ENCODE measurements at places on chromosomes 5 and 9. TPM values are rescaled to one million over a fixed set of nuclear protein-coding genes. Genes with fewer than 3 reads are reported as not detected.
A peak's percentile ranks its signal among the peaks of the same experiment; 100 is the strongest.

- DNase-seq, result no peak
These were observed 2.1 kb downstream of the SAXO1 start for GRCh38 chr9:19030899-19031298.

DNA sequence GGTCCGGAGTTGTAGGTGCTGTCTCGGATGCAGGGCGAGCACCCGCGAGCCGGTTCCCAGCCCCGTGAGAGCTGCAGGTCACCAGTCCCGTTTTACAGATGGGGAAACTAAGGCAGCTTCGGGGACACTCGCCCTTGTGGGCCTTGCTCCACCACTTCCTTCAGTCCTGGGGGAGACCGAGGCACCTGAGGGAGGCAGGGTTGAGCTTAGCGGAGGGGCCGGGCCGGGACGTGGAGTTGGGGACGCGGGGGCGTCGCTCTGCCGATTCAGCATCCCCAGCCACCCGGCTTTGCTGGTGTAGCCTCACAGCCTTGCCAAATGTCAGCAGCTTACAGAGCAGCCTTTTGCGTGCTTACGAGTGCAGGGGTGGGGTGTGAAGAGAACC is 530 bp downstream of the BBLN start:
- DNase-seq, result no peak

DNA sequence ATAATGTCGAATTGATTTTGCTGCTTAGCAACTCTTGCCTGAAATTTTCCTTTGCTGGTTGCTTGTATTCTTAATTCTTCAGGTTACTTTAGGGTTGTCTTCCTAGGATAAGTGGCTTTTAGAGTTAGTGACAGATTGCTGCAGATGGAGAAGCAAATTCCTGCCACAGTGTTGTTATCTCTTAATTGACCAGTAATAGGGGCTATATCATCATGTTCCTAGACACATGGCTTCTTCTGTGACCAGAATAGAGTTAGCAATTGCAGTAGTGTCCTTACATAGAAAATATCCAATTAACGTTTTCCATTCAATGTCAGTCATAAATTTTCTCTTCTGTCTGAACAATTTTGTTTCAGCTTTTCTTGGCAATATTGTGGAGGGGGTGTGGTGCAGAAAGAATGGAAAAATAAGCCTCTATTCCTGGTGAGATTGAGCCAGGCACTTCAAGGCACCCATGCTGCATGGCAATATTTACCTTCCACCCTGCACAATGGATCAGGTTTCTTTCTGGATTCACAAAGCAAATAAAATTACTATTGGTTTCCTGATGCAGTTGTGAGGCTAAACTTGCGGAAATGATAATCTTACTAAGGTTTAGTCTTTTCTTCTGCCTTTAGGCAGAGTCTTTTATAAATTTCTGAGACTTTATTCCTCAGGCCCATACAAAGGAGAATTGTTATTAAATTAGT is 1481.5 kb downstream of the EFNA5 start:
- no peak for DNase-seq

GRCh38 chr5:4514067-4514648 is 626.0 kb upstream of the ADAMTS16 start:
- no peak for DNase-seq

DNA sequence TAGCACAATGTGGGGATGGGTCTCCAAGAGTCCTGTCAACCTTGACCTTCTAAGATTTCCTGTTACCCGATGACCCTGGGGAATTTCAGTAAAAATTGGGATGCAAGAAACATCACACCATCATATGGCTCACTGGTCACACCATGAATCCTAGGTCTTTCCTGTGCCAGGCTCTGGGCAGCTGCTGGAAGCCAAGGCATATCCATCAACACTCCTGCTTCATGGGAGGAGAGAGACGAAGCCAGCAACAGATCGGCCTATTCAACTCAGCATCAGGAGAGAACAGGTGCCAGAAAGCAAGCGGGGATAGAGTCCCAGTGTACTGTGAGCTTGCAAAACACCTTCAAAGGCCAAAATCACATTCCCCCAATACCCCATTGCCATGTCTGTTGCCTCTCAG is 6.5 kb upstream of the NEK6 start:
- peak; percentile 11 for DNase-seq

DNA sequence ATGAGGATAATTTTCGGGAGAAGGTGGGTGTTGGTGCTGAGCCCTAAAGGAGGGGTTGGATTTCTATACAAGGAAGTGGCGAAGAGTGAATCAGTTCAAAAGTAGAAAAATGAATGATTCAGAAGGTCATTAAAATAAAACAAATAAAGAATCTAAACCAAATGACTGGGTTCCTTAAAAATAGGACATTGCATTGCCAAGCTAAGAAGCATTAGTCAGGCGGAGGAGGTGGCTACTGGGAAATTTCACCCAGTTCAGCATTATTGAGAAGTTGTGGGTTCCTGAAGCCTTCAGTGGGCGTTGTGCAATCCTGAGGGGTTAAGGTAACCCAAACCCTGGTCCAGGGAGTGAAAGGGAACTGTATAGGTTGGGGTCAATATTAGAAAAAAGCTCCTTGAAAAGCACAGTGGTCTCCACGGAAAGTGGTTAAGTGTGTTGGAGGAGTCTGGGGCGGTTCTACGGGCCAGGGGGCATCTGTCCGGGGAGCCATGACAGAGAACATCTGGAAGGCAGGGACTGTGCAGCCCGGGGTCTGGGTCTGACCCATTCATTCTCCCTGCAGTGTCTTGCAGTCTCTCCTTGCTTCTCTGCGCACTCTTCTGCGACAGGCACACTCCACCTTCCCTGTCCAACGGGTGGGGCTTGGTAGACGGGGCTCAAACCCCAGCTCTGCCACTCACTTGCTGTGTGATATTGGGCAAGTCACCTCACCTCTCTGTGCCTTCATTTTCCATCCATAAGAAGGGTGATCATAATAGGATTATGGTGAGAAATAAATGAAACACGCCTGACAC is 27.6 kb upstream of the DUSP1 start:
- peak; percentile 81 for DNase-seq

GRCh38 chr9:69643098-69643497 is 29.1 kb downstream of the APBA1 start:
- no peak for DNase-seq

DNA sequence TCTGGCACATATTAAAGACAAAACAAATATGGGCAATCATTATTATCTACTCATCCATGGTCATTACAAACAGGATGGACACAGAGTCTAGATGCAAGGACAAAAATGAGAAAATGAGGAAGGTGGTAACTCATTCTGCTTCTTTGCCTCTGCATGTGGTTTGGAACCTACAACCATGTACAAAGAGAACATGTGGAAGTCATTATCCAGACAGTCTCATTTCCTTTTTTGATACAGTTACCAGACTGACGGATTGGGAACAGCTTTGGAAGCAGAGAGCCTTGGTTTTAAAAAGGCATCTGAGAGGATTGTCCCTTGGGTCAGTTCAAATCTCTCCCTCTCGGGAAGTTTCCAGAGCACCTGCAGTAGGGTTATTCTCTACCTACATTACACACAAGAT is 433.4 kb upstream of the TNC start:
- no peak for DNase-seq

- no peak for DNase-seq
These were observed 22.7 kb downstream of the KIF3A start for GRCh38 chr5:132714456-132715307.

DNA sequence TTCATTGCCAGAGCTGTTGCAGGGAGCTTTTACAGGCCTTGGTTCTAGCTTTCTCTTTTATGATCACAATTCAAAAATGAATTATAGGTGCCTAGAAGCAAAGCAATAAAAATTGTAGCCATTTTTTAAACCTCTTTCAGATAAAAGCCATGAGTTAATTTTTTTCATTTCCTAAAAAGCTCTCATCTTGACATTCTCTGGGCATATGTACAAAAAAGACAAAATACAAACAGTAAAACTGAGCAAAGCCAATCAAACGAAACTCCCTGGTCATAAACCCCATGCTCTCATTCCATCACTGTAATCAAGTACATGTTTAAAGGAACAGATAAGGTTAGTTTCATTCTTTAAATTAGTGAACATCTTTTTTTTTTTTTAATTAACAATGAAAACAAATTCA is 101.9 kb downstream of the ERCC6L2 start:
- DNase-seq, result no peak

GRCh38 chr5:179485845-179486575 is 64.3 kb upstream of the RUFY1 start:
- DNase-seq, result no peak

- DNase-seq, result no peak
These were observed 95.3 kb upstream of the SLC12A2 start for GRCh38 chr5:127988146-127988760.

- peak; percentile 27 for DNase-seq
These were observed 7.0 kb upstream of the CD74 start for GRCh38 chr5:150419630-150420270.

GRCh38 chr5:98721231-98721928 is 52.1 kb upstream of the RGMB start:
- DNase-seq, result no peak

- no peak for DNase-seq
These were observed 811.7 kb upstream of the GRAMD2B start for GRCh38 chr5:125611541-125611940.

DNA sequence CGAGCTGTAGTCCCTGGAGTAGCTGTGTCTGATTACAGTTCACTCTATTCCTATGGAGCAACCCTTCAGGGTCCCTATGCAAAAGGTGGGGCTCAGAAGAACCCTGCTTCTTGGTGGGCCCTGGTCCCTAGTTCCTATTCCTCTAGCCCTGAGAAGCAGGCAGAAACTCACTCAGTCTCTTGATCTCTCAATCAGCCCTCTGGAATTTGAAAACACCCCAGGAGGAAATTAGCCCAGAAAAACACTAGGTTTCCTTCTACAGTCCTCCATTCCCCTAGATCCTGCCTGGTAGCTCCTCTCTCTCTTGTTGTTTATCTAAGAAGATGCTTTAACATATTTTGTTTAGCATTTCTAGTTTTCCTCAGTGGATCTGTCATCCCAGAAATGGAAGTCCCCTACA is 7.6 kb downstream of the RGS3 start:
- DNase-seq, result no peak

DNA sequence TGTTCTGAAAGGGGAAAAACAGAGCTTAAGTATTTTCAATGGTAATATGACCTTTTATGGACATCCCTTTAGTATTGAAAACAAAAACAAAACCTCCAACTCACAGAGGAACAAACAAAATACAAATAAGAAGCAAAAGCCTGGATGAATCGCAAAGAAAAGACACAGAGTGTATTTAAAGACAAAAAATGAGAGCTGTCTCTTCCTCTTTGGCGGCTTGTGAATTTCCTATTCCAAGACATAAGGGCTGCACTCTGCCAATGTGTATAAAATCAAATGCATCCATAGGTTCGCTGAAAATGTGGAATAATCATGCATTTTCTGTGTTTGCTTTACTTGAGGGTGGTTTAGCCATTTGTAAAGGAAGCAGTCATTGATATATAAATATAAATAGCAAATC is 739.3 kb upstream of the ZNF608 start:
- no peak for DNase-seq

GRCh38 chr5:38101897-38102296 is 156.5 kb upstream of the EGFLAM start:
- no peak for DNase-seq

DNA sequence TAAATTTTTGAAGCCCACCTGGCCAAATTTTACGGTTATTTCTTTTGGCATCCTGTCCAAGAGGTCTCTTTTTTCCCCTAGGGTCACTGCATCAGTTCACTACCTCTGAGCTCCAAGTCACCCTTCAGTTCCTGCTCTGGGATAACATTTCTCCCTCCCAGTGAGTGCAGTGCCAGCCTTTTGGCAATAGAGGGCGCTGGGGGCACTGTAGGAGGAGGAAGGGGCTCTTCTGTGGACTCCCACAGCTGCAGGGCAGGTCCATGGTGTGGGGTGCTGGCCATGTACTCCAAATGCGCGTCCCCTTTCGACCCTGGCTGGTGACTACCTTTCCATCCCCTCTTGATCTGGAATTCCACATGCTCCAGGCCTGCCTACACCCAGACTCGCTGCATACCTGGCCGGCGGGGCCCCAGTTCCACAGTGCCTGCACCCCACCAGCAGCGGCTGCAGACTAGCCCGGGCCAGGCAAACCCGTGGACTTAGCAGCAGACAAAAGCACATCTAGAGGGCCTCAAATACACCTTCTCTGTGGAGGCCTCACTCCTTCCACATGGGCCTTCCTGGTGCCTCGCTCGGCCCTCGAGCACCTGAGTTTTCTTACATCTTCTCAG is 20.3 kb upstream of the NINJ1 start:
- no peak for DNase-seq

- no peak for DNase-seq
These were observed 311.7 kb upstream of the HAPLN1 start for GRCh38 chr5:84032324-84032723.

TNFSF15 gene
- polyA plus RNA-seq, result 0.38 TPM

DMRT3 gene
- polyA plus RNA-seq, result not detected

TEX48 gene
- not detected for polyA plus RNA-seq

SOX30 gene
- polyA plus RNA-seq, result not detected

DNA sequence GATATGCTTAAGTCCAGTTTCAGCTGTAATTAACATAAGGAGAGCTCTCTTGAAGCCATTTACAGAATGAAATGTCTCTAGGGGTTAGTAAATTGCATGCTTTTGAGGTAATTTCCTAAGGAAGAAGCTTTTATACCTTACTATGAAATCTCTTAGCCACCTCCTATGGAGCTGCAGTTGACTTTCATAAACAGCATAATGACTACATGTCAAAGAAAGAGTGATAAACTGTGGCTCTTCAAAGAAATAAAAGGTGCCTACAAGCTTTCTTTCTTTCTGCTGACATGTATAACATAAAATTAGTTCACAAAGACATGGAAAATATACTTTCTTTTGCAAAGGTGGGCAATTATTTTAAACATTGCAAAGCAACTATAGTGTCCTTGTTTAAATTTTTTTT is 90.8 kb downstream of the TMEM167A start:
- no peak for DNase-seq

GRCh38 chr9:83986765-83987401 is 6.3 kb downstream of the RMI1 start:
- DNase-seq, result peak; percentile 55

ZSWIM6 gene
- polyA plus RNA-seq, result 3.4 TPM

DNA sequence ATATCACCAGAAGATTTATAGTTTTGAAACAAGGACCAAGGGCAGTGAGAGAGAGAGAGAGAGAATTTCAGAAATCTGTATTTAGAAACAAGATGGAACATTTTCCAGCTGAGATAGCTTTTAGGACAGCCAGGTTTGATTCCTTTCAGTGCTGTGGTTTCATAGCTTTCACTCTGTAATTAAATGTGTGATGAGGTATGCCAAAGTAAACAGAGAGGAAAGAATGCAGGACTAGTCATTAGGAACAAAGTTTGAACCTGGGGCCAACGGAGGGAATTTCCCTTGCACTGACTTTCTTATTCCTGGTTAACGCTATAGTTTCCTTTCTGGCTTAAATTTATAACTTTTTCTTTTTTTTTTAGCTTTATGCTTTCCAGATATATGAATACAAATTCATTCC is 10.0 kb upstream of the CCL28 start:
- no peak for DNase-seq

DNA sequence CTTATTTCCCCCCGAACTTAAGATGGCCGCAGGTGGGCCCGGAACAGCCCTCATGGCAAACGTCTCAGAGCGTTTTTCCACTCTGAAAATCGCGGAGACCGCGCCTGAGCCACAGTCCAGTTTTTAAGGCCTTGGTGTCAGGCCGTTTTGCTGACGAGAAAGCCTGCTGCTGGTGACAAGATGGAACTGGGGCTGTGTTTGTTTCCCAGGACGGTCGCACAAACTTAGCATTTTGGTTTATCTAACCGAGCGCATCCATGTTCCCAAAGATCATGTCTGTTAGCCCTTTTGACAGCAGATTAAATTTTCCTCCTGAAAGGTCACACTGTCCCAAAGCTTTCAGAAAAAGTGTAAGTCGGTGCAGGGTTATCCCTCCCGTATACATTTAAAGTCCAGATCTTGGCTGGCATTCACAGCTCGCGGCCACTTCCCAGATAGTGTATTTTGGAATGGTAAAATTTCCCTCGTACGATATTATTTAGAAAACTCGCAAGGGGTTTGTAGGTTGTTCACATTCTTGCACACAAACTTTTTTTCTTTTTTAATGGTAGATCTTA is 812 bp downstream of the SREK1 start:
- no peak for DNase-seq
